ENCODE measurements at places on chromosomes 2 and 18.

DNA sequence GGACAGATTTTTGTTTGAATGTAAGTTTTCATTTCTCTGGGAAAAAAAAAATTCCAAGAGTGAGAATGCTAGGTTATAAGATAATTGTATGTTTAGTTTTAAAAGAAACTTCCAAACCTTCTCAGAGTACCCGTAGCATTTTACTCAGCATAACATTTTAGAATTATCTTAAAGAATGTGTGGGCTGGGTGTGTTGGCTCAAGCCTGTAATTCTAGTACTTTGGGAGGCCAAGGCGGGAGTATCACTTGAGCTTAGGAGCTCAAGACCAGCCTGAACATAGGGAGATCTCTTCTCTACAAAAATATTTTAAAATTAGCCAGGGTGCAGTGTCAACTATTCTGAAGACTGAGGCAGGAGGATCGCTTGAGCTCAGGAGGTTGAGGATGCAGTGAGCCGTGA is 57.4 kb upstream of the RMP24 start:
- DNase-seq = no peak

GRCh38 chr2:163719331-163719730 is 16.5 kb downstream of the FIGN start:
- no peak for DNase-seq

GRCh38 chr2:171320208-171320621 is 113.6 kb downstream of the METTL8 start:
- DNase-seq = no peak

- DNase-seq = no peak
Measured at GRCh38 chr2:185268651-185269050, 470.0 kb upstream of the FSIP2 start.

DNA sequence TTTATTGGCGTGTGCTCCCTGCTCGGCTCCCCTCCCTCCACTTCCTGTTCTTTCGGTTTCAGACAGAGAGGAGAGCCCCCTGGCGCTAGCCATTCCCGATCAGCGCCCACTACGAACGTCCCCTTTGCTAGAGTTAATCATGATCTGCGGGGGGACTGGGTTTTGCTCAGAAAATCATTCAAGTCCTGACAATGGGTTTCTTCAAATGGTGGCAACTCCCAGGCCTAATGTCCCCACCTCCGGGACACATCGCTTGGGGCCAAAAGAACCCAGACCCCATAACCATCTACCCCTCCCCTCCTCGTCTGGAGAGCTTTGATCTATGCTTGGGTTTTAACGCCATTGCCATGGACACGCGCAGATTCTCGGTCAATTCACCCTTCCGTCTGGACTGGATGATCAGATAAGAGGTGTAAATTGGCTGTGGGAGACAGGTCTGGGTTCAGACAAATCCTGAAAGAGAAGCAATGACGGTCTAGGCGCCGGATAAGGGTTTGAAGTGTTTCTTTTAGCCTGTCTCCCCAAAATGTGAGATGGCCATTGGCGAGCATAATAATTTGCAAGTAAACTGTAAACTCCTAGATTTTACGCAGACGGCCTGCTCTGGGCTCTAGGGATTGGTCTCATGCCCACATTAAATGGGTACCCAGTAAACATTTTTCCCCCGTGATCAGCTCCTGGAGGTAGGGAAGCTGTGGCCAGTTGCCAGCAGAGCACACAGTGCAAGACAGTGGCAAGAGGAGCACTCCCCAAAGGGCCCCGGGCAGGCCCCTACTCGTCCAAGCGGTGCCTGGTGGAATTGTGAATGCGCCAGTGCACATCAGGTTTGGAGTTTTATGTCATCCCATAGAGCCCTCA is 4.7 kb downstream of the NRP2 start:
- DNase-seq = no peak

GRCh38 chr18:2920546-2921343 is 73.9 kb downstream of the EMILIN2 start:
- no peak for DNase-seq

GRCh38 chr2:240295256-240296103 is 140.0 kb upstream of the GPC1 start:
- no peak for DNase-seq

- no peak for DNase-seq
Measured at GRCh38 chr2:184452907-184453306, 145.4 kb upstream of the ZNF804A start.
